ENCODE measurements at places on chromosomes 7 and 10.

DNA sequence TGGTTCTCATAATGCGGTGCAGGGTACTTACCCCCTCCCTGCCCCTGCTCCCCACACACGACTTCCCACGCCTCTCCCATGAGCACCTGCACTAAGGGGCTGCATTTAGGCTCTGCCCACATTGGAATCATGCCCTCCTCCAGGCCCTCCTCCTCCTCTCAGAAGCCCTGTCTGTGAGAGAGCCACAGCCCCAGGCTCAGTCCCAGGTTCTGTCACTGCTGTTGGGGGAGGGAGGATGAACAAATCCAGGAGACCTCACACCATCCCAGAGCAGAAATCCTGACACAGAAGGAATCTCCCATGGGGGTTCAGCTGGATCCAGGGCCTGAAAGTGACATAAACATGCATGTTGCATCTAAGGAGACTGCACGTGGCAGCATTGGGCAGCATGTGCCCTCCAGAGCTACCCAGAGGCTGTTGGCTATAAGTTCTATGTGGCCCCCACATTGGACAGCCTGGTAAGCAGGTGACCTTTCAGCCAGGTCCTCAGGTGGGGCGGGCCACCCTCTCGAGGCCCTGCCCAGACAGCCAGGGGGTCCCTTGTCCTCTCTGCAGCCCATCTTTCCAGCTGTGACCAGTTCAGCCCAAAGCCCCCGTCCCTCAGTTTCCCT, 1.6 kb upstream of the PILRA start:
- DNase-seq = no peak

DNA sequence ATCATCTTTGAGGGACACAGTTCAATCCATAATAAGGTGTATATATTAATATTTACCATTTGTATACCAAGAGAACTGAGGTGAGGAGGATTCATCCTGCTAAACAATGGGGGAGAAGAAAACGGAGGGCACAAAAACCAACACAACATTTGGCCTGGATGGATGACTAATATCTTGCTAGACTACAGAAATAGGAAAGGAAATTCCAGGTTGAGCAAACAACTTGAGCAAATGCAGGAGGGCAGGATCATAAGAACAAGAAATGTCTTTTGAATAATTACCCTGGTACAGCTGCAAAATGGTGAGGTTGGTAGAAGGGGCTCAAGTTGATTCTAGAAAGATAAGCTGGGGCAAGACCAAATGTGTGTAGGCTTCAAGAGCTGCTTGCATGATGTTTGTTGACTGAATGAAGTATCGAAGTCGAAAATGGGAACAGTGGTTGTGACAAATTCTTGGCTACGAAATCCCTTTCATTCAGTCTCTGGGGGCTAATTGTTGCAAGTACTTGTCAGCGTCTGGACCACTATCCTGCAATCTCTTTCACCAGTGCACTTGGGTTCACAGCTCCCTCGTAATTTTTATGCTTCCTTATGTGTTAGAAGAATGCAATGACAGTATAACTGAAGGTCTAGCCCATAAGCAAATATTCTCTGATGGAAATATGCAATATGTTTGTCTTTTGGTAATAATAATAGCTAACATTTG, 176.2 kb downstream of the PTEN start:
- DNase-seq = no peak

- no peak for DNase-seq
Measured at GRCh38 chr10:71778071-71778825, 4.9 kb upstream of the VSIR start.

DNA sequence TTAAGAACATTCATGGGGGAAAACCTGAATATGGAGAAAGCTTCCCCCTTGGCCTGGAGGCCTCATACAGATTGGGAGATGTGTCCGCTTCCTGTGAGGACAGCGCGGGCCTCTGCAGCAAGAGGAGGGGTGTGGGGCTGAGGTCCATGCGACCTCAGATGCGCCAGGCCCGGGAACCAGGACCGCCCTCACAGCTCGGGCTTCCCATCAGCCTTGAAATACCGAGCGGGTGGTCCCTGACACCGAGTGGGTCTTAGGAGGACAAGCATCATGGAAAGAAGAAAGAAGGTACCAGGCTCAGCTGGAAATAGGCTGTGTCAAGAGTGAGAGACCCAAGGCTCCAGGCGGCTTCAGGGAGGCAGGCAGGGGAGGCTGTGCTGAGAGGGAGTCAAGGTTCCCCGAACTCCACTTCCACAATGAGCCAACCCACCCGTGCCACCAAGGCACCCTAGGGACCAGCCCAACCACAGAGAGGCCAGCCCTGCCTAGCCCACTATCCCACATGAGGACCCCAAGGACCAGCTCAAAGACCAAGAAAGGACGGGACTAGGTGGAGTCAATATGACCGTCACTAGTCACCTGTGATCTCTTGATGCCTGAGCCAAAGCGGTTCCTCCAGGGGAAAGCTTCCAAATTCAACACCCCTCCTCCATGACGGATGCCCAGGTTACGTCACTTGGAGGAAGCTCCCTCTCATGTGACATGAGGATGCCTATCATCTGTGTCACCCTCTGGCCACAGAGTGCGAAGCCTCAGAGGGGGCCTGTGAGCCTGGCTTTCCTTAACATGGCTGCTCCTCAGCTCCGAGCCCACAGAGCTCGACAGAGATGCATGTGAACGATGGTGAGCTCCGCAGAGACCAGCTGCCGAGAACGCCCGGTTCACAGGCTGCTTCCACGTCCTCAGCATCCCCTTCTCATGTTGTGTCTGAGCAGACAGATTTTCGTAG, 103.7 kb downstream of the TCERG1L start:
- no peak for DNase-seq

DNA sequence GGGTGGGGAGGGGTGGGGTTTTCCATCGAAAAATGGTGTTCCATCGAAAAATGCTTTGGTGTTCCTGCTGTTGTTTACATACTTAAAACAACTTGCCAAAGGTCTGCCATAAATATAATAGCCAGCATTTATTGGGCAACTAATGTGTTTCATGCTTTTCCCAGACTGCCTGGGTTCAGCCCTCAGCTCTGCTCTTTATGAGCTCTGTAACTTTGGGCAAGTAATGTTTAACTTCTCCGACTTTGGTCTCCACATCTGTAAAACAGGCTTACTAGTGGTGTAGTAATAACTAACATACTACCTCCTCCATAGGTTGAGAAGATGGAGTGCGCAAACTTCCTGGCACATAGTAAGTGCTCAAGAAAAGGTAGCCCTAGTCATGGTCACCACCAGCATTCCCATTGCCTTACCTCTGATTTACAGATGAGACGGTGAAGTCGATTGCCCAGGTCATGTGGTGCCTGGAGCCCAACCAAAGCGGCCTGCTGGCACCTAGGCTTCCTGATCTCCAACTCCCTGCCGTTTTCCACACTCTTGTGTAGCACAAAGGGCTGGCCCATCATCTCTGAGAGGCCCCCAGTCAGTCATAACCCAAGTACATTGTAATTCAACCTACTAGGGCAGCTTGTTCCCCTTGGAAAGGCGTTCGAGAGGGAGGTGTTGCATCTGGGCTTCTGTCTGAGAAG, 8.9 kb downstream of the ZMIZ1 start:
- DNase-seq = no peak

- no peak for DNase-seq
Measured at GRCh38 chr10:46268076-46268881, 18.5 kb upstream of the ANTXRL start.
